ENCODE measurements at places on chromosomes 2 and 18.

DNA sequence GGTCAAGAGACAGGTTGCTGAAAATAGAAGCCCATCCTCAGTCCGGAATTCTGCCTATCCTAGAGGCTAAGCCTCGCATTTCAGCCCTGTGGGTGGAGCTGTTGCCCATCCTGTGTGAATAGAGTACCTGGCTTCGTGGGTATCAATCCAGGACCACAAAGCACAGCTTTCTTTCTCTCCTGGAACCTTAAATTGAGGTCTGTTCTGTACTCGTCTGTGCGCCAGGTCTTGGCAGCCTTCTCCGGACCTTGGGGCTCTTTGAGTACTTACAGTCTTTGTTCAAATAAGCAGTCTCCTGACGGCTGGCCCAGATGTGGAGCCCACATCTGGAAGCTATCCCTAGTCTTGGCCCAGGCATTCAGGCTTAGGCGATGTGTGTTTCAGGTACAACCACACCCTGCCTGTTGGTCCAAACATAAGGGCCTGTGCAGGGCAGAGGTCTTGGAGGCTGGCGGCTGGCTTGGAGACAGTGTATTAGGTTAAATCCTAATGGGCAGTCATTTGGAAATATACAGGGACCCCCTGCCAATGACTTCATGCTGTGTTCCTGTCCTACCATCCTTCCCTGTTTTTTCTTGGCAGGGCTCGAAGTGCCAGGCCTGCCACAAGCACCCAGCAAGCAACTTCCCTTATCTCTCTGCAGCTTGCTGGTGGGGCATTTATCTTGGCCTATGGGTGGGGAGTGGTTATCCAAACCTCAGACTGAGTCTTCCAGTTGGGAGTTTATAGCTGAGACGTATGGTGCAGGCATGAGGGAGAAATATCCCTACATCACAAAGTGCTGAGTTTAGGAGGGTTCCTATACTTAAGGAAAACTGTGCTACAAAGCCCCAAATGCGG lies 294.1 kb downstream of the BCL2 start:
- no peak for DNase-seq

- no peak for DNase-seq
Measured at GRCh38 chr18:13502585-13502984, 223.8 kb downstream of the FAM210A start.

- no peak for DNase-seq
Measured at GRCh38 chr2:144330951-144331673, 188.8 kb downstream of the ZEB2 start.

DNA sequence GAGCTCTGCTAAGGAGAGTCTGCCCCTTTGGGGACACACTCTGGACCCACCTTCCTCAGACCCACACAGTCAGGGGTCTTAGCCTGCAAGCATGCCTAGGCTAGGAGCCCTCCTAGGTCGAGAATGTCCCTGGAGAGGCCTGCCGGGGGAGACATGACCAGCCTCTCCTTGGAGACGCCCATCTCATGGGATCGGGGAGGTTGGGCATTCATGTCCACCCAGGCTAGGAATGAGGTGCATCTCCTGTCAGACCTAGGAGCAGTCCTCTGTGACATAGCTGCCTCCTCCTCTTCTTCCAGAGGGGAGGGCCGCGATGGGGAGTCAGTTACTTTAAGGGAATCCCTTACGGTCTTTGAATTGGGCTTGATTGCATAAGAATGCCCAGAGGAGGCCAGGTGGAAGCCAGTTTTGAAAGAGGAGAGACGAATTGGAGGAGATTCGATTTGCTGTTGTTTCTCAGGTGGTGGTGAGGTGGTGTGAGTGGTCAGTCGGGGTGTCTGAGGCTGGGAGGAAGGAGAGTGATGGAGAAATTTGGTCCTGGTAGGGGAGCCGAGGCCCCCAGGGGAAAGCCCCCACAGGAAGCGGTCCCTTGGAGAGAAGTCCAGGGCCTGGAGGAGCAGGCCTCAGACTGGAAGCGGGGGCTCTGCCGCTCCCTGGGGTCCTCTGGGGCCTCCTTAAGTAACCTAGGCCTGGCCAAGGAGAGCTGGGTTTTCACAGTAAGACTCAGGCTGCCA lies 241.3 kb downstream of the DYSF start:
- DNase-seq: no peak

- DNase-seq: no peak
Measured at GRCh38 chr18:58416704-58417683, 211.9 kb downstream of the ALPK2 start.

DNA sequence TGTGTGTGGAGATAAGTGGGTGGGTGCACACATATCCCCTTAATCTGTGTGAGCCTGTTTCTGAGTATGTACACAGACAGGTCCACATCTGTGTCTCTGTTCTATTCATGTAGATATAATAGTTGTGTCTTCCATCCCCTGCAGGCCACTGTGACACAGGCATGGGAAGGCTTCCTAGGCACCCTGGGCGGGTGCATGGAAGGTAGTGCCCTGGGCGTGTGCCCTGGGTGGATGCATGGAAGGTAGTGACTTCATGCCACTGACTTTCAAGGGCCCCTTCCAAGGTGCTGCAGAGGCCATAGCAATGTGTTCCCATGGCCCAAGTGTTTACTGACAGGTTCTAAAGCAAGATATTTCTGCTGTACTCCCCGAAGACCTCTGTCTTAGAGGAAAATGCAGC lies 462.5 kb upstream of the HS6ST1 start:
- DNase-seq: no peak

- DNase-seq: no peak
Measured at GRCh38 chr18:75183524-75183923, 25.4 kb downstream of the PTGR3 start.

DNA sequence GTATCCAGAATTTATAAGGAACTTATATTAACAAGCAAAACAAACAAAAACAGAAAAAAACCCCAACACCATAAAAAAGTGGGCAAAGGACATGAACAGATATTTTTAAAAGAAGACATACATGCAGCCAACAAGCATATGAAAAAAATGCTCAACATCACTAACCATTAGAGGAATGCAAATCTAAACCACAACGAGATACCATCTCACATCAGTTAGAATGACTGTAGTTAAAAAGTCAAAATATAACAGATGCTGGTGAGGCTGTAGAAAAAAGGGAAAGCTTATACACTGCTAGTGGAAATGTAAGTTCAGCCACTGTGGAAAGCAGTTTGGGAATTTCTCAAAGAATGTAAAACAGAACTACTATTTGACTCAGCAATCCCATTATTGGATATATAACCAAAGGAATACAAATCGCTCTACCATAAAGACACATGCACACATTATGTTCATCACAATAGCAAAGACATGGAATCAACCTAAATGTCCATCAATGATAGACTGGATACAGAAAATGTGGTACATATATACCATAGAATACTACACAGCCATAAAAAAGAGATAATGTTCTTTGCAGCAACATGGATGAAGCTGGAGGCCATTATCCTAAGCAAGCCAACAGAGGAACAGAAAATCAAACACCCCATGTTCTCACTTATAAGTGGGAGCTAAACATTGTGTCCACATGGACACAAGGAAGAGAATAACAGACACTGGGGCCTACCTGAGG lies 25.3 kb downstream of the PREPL start:
- DNase-seq: no peak

- DNase-seq: no peak
Measured at GRCh38 chr2:134502104-134502503, 216.7 kb downstream of the TMEM163 start.

- no peak for DNase-seq
Measured at GRCh38 chr2:207796585-207797350, 27.1 kb upstream of the FZD5 start.

DNA sequence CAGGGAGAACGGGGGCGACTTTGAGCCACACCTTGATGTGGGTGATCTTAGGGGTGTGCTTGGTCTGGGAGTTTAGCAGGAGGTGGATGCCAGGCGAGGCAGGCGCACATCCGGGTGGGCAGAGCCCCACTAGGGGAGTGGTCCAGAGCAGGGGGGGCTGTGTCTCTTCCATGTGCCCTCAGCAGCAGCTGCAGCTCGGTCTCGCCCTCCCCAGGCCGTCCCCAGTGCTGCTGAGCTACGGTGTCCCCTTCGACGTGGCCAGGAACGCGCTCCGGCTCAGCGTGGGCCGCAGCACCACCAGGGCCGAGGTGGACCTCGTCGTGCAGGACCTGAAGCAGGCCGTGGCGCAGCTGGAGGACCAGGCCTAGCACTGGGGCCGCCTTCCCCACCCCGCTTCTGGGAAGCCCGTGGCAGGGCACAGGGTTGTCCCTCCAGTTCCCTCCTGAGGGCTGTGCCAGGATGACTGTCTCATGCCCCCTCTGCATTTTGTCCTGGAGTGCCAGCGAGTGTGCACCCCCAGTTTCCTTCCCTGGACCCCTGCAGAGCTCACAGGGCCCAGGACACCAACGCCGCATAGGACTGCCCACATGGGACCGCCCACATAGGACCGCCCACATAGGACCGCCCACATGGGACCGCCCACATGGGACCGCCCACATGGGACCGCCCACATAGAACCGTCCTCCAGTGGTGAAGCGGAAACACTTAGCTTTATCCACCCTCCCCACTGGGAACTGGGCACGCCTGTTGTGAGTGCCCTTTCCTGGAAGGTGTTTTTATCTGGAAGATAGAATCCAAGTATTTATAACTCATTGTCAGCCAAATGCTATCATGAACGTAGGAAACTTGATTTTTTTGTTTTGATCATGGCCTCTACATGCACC lies 1.9 kb upstream of the ESPNL start:
- DNase-seq: peak; percentile 24
